ENCODE measurements at places on chromosomes 3 and 15.

DNA sequence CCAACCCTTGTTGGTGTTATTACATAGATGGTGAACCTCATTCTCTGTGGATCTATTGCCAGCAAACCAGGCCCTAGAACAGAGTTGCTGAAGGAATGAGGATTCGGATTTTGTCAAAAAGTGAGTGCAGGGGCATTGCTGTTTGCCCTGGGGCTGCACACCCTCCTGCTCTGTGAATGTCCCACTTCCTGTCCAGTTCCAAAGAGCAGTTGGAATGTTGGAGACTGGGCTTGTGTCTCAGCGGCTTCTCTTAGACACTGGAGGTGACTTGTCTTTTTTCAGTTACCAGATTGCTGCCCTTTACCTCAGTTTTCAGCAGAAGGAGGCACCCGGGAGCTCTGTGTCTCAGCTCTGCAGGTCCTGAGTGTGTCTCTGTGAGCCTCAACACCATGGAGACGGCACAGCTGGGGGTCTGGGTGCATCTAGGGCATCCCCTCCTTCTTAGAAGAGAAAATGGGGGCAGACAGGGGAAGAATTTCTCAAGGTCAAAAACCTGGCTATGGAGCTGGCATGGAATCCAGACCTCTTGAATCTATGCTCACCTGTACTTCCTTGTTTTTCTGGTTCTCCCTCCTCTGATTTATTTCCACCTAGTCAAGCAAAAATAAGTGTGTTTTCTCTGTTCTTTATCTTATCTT, 46.3 kb downstream of the LIMD1 start:
- no peak for DNase-seq

GRCh38 chr15:58842713-58843396, 71.8 kb downstream of the MINDY2 start:
- DNase-seq: no peak

- DNase-seq: no peak
These were observed 113.9 kb downstream of the MEGF11 start for GRCh38 chr15:66139591-66140207.

DNA sequence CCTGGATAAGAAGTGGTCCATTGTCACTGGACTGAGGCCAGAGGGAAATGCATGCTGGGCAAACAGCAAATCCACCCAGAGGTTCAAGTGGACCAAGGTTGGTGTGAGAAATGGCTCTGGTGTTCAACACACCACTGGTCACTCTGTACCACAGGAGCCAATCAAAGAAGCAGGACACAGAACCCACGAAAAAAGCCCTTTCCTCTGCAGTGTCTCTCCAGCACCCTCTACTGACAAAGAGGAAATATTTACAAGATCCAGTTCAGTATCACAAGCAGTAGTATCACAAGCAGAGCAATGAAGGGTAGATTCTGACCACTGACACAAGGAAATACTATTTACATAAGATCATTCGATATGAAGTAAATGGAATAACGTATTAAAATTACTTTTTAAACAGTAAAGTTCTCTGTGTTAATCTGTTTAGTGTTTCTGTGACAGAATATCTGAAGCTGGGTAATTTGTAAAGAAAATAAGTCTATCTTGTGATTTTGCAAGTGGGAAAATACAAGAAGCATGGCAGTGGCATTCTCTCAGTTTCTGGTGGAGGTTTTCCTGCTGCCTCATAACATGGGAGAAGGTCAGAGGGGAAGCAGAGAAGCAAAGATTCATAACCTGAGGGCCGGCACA, 390.7 kb downstream of the EFHB start:
- DNase-seq: peak; percentile 30

DNA sequence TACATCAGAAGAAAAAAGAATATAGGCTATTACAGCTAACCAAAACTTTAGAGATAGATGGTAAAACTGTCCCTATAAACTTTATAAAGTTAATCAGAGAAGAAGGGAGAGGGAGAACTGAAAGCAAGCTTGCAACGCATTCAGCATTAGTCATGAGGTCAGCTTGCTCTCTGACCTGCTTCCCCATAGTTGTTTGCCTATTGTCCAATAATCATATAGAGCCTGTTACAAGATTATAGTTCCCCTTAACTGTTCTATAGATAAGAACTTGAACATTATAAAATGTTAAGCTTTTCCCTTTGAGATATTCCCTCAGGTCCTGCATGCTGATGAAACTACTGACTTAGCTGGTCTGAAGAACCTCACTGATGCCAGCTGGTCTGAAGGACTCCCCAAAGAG, 74.5 kb downstream of the CPNE4 start:
- no peak for DNase-seq

DNA sequence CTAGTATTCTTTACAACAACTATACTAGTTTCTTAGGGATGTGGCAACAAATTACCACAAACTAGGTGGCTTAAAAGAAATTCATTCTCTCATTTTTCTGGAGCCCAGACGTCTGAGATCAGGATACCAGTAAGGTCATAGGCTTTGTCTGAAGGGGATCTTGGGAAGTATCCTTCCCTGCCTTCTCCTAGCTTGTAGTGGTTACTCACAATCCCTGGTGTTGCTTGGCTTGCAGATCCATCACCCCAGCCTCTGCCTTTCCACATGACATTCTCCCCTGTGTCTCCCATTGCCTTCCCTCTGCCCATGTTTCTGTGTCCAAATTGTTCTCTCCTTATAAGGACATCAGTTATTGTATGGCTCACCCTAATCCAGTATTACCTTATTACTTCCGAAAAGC, 24.3 kb upstream of the CLDN1 start:
- no peak for DNase-seq
